ENCODE measurements at places on chromosomes 6 and 20.

DNA sequence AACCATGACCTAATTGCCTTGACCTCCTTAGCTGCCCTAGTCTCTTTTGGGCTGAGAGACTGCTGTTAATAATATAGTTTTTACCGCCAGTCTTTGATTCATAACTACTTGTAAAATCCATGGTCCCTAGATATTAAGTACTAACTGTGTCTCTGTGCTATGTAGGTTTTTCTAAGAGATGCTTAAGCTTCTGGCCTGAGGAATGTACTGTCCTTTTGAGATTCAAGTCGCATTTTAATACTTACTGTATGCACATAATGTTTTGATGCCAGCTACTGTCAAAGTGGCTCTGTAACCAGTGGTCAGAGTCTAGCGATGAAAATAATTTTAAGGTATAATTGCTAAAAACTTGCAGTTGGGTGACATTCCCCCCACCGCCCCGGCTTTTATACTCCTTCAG lies 2.1 kb downstream of the AKAP12 start:
- no peak for DNase-seq

DNA sequence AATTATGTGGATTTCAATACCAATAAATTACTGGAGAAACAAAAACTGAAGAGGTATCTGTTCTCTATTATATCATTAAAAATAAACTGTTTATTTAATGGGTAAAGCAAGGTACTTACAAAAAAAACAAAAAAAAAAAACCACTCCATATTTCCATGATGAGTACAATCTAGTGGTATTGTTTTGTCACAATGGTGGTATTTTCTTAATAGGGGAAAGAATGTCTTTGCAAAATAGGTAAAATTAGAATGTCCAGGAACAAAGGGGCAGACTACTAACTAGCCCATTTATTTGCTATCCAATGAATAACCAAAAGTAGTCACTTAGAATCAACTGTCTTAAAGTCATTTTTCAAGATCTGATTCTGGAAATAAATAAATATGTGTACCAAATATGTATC lies 92.0 kb downstream of the ARHGAP18 start:
- no peak for DNase-seq

- DNase-seq: no peak
These were observed 3.6 kb downstream of the GRM4 start for GRCh38 chr6:34142061-34142998.

DNA sequence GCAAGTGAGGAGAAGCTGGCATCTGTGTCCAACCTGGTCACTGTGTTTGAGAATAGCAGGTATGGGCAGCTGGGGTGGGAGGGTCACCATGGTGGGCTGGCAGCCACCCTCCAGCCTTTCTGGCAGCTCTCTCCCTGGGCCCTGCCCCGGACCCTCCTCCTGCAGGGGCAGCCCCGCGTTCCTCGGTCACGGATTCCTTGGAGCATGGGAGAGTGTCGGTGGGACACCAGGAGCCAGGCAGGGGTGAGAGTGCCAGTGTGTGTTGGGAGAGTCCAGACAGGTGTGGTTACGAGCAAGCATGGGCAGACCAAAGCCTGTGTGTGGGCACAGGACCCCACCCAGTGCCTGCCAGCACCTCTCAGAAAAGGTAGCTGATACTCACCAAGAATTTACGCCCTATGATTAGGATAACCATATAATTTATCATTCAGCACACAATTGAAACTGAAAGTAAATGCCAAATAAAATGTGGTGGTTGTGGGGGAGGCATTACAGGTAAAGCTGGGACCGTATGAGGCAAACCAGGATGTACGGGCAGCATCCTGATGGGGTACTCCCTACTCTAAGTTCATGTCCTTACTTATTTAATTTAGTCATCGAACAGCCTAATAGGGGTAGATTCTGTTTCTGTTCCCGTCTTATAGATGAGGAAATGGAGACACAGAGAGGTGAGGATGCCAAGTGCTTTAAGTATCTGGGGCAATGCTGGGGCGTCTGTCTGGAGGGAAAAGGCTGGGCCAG lies 542 bp downstream of the FGD2 start:
- DNase-seq: no peak

GRCh38 chr6:29005183-29005885 lies at the start of gene ZNF311:
ZNF311 (minus strand) TSS chr6:29005315; CDS start chr6:29003954, 1,361 bp downstream.
- peak; percentile 48 for DNase-seq

DNA sequence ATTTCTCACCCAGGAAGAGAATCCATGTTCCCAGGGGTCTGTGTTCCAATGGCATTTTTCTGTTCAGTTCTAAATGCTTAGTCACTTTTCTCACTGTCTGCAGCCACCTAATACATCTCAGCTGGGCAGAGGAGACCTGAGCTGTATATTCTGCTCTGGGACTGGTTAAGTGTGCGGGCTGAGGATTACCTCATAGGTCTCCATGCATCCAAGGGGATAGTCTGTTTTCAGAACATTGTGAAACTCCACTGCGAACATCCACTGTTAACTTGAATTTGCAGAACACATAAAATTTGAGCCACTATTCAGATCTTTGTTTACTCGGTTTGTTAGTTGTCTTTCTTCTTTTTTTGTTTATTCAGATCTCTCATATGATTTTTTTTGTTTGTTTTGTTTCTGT lies 947.1 kb downstream of the TFAP2A start:
- no peak for DNase-seq

DNA sequence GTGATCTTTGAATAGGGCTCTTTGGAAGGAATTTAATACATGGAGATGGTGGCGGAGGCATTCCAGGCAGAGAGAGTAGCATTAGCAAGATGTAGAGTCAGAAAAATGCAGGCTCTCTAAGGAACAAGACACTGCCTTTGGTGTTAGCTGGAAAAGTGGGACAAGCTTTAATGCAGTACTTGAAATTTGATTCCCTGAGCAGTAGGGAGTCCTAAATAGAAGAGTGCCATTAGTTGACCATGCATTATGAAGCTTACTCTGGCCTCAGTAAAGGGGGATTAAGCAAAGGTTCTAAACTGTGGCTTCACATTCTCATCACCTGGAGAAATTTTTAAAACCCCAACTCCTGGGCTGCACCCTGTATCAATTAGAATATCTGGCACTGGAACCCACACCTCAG lies 494.8 kb upstream of the SOX4 start:
- no peak for DNase-seq

Measured in stimulated activated CD4-positive, alpha-beta T cell treated with anti-CD3 and anti-CD28 coated beads, Interleukin-4, amount 100 ng/mL, for 1 hour (primary cell).